CD4-positive, alpha-beta T cell treated with Interleukin-4 for 4 hours (primary cell): ENCODE measurements at places on chromosomes 11 and 22.

GRCh38 chr22:37368058-37368457 lies 59.2 kb downstream of the ELFN2 start:
- DNase-seq = no peak

GRCh38 chr11:1650918-1651262 lies 21.3 kb downstream of the KRTAP5-5 start:
- no peak for DNase-seq

DNA sequence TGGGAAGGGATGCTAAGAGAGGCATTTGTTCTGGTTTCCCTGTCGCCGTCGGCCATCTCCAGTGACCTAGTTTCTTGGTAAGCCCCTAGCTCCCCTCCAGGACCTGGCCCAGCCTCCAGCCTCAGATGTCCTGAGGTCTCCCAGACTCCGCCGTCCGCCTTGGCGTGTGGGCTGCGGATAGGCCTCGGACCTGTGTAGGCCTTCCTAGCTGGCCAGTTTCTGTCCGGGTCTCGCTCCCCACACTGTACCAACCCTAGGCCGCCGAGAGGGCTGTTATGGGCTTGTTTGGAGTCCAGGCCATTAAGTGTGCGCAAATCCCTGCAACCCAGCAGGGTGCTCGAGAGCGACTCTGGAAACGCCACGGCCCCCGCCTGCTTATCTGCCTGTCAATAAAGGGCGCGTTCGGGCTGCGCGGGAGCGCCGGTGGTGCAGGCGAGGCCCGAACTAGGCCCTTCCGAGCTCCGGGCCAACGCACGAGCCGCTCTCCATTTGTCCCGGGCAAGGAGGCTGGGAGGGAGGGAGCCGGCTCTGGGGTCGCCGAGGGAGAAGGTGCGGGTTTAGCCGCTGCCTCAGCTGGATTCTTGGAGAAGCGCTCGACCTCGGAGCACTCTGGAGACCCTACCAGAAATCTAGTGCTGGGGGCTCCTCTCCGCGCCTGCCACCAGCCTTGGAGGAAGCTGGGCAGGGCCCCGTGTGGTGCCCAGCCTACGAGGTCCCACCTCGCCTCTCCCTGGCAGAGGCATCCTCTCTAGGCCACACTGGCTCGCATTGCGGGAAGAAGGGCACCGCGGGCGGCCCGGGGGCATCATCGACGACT lies 8.7 kb upstream of the PAX6 start:
- no peak for DNase-seq

DNA sequence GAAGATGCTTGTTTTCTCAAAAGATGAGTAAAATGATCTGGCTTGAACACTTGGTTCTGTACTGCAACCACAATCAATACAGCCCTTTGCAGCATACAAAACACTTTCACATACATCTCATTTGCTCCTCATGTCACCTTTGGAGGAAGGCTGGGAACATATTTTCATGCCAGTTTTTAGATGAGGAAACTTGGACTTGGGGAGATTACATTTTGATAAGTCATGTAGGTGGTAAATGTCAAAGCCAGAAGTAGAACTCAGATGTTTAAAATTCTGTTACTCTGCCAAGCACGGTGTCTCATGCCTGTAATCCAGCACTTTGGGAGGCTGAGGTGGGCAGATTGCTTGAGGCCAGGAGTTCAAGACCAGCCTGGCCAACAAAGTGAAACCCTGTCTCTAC lies 121.8 kb downstream of the MICAL2 start:
- no peak for DNase-seq

DNA sequence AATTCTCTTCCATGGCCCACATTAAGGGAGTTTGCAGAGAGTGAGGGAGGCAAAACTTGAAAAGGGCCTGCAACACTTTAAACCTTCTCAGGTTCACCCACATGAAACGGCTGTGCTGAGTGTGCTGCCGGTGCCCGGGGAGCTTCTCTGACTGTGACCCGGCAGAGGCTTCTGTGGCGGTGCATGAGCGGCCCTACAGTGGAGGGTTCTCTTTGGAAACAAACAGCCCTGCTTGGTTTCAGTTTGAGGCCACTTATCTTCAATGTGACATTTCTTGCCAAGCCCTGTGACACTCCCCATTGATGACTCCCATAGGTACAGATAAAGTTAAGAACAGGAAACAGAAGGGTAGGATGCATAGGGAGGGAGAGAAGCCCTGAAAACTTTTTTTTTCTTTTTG lies 31.8 kb downstream of the FAM118A start:
- peak; percentile 40 for DNase-seq

DNA sequence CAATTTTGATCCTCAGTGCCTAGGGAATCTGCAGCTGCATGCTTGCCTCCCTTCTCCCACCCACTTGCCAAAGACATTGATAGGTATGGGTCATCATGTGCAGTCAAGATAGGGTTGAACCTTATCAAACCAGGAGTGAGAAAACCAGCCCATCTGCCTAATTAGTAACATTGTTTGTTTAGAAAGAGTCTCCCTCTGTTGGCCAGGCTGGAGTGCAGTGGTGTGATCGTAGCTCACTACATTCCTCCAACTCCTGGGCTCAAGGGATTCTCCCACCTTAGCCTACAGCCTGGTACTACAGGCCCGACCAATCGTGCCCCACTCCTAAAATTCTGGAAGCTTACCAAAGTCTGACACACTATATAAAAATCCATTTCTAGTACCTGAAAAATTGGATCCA lies 4.6 kb downstream of the C11orf71 start:
- no peak for DNase-seq

GRCh38 chr22:42066126-42066761 lies 4.4 kb downstream of the NAGA start:
- no peak for DNase-seq

GRCh38 chr11:2653930-2654739 lies 45.7 kb downstream of the KCNQ1OT1 start:
- no peak for DNase-seq

DNA sequence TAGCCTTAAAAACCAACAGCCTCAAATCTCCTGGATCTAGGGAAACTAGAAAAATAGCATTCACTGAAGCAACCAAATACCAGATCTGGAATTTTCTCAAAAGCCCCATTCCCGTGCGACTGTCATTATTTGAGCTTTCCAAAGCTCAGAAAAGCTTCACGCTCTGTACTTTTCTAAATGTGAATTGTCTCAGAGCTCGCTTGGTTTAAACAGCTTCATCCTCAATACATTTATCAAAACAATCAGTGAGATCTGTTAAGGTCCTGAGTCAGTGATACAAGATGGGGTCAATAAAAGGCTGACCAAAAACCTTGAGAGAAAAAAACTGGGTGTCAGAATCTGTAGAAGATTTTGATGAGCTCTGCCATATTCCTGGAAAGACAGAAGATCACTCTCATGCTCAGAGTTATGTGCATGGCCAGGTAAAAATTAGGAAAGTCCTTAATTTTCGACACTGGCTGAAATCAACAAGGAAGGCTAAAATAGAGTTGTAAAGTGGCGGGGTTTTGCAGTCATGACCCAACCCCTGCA lies 60.2 kb upstream of the VPREB1 start:
- DNase-seq = no peak

- DNase-seq = no peak
Measured at GRCh38 chr11:109794501-109794900, 298.7 kb upstream of the ZC3H12C start.

DNA sequence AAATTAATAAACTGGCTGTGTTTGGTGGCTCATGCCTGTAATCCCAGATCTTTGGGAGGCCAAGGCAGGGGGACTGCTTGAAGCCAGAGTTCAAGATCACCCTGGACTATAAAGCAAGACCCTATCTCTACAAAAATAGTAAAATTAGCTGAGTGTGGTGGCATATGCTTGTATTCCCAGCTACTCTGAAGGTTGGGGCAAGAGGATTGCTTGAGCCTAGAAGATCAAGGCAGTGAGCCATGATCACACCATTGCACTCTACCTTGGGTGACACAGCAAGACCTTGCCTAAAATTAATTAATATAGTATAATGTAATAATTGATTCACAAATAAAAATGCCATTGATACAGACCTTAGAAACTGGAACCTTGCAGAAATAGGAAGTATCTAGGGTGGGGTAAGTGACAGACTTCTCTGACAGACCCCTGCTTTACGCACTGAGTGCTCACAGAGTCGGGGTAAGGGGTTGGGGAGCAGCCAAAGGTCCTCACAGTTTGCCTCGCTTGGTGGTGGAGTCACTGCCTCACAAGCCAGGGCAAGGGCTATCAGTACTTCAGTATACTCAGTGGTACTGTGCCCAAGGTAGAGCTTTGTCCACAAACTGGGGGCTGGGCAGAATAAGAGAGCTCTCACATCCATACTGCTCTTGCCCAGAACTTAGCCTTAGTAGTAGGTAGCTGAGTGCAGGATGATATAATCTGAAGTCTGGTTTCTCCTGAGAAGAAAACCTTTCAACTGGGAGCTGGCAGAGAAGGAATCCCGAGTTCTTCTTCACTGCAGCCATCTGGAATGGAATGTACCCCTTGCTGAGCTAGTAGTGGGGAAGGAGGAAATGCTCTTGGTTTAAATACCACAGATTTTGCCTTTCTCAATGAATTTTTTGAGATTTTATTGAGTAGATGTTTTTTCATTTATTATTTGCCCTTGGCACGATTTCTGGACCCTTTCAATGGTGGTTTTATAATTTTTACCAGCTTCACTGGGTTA lies 65.5 kb downstream of the EMSY start:
- no peak for DNase-seq

GRCh38 chr22:27663812-27664211 lies 137.7 kb downstream of the MN1 start:
- no peak for DNase-seq

DNA sequence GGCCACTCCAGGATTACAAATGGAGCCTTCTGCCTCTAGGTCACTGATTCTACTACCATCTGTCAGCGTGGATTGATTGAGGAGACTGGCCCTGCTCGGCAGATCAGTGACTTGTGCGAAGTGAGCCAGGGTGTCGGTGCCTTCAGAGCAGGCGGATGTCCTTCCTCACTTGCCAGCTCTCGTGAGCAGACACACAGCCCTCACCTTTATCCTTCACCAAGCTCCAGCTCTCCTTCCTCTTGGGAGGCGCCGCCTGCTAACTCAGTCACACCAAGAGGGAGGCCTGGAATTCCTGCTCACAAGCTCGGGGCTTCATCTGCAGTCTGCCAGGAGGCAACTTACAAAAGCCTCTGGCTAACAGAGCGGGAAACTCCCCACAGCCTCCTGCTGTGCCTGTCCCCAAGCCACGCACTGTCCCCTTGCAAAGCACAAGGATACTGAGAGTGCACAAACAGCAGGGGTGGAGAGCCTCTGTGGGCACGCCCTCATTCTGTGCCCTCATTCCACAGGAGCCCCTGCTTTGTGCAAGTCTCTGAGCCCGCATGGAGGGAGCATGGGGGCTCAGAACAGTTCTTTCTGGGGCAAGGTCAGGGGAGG lies 3.5 kb upstream of the TCF20 start:
- DNase-seq = no peak

DNA sequence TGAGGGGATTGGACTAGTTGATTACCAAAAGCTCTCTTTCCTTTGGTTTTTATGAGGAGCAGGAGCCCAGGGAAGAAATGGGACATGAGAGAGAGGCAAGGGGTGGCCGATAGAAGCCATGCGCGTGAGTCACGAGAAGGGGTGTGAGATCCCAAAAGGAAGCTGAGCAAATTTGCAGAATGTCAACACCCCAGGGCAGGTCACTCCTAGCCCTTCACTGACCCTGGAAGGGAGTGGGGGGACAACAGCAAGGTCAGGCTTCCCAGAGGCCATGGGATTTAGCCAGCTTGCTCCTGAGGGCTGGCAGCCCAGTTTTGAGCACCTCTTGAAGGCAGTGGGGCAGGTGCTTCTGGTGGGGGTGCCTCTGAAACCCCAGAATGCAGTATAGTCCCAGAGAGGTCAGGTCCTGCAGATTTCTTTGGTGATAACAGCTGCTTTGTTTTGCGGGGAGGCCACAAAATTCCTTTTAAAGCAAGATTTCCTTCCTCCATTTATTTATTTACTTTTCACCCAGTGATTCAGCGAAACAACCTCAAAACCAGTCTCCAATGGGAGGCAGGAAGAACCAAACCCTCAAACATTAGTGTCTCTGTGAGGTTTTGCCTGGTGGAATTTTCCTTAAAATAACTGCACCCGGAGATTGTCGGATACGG lies 40.1 kb upstream of the TIMP3 start:
- no peak for DNase-seq

- DNase-seq = no peak
Measured at GRCh38 chr11:15212876-15213275, 98.2 kb downstream of the INSC start.

GRCh38 chr11:67032830-67033551 lies 10.1 kb downstream of the SYT12 start:
- no peak for DNase-seq

GRCh38 chr22:38202437-38203089 lies 769 bp downstream of the MAFF start:
- DNase-seq = peak; percentile 46

- DNase-seq = no peak
Measured at GRCh38 chr11:82305123-82305522, 428.5 kb downstream of the FAM181B start.

GRCh38 chr11:69928121-69928520 lies 108.9 kb upstream of the FGF3 start:
- DNase-seq = no peak

GRCh38 chr11:35734669-35735410 lies 72.3 kb downstream of the TRIM44 start:
- no peak for DNase-seq

DNA sequence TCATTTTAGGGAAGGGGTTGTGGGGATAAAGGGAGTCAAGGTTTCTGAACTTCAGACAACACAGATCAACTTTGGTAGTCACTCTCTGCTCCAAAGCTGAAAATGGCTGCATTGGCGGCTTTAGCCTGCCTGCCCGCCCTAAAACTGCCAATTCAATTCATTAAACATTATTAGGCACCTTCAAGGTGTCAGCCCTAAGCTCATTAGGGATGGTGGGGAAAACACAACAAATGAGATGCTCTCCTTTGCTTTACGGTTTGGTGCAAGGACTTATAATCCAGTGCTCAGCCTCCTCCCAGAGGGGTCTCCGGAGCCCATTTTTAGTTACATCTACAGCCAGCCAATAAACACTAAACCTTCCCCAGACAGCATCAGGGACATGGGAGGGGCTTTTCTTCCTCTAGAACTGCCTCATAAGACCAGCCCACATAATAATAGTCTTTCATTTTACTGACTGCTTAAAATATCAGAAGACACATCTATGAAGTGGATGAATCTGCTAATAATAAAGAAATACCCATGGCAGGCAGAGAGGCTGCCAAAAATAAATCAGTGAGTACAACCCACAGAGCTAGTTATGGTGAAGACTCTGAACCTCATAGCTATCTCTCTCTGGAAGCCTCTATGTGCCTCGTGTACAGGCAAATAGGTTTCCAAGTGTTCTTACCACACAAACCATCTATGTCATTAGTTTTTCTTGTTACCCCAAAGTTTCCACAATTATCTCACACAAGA lies 102.8 kb upstream of the NCAM1 start:
- DNase-seq = no peak

DNA sequence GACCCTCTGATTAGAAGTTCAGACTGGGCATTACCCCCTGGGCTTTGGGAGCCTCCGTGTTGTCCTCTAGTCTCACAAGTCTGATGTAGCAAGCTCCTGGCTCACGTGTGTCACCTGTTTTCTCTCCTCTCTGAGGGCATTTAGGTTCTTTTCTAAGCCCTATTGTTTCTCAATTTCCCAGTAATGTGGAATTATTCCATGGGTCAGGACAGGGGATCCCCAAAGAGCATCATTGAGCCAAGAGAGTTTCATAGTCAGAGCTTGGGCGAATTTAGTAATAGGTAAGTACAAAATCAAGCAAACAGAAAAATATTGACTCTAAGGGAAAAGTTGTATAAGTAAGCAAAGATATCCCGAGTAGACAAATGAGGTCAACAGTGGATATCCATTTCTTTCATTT lies 57.3 kb downstream of the PPP6R2 start:
- DNase-seq = no peak
